ENCODE measurements at places on chromosomes 11 and 22. TPM values are rescaled to one million over a fixed set of nuclear protein-coding genes. Genes with fewer than 3 reads are reported as not detected.

DNA sequence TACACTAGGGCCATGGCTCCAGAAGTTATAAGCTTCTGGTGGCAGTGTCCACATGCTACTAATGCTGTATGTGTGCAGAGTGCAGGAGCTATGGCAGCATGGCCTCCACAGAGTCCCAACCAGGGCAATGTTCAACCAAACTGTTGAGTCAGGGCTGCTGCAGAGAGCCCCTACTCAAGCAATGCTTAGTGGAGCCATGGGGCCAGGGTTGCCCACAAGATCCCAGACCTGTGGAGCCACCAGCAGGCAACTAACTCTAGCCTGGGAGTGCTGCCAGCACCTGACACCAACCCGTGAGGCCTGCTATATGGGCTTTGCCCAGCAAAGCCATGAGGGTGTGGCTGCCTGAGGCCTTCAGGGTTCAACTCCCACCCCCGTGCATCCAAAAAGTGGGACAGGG lies 655.2 kb downstream of the TBC1D22A start:
- DNase-seq = no peak

DNA sequence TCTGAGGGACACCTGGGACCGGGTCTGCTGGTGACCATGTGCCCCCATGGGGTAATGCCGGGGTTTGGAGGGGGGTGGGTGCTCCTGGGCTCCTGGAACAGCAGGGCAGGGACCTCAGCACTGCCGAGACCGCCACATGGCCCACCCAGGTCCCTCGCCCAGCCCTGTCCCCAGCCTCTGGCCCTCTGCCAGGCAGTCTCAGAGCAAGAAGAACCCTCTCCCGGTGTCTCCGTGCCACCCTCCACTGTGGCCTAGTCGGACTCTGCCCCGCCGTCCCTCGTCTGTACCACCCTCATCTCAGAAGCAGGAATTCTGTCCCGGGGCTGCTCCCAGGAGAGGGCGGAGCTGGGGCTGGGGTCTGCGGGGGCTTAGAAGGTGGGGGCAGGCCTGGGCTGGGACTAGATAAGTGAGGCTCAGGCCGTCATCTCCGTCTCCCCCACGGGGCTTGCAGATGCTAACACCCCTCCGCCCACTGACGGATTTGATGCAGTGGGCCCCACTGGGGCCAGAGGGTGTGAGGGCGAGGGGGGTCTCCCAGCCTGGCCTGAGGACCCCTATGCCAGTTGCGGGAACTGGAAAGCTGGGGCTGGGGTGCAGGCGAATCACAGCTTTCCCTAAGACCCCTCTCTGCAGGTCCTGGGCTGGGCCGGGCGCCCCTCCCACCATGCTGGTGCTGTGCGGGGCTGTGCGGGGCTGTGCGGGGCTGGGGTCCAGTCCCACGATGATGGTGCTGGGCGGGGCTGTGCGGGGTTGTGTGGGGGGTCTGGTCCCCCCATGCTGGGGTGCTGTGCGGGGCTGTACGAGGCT lies 1.1 kb downstream of the MUC5AC start:
- no peak for DNase-seq

DNA sequence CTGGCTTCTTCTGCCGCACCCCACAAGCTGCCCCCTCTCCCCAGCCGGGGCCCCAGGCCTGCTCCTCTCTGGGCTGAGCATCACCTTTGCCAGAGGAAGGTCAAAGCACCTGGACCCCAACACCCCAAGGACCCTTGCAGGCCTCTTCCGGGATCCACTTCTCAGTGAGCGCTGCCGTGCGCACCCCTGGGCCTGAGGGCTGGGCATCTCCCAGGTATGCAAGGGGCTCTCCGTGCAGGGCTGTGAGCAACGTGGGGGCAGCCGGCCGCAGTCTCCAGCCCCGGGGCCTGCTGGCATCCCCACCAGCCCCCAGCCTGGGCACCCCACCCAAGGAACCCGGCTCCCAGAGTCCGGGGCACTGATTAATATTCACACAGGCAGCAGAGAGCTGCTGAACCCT lies 64.0 kb downstream of the BRD1 start:
- no peak for DNase-seq

- DNase-seq = peak; percentile 85
Observed at GRCh38 chr11:118610773-118611432, 3.5 kb downstream of the PHLDB1 start.

GRCh38 chr11:12981676-12982522 lies 27.2 kb upstream of the RASSF10 start:
- no peak for DNase-seq

DNA sequence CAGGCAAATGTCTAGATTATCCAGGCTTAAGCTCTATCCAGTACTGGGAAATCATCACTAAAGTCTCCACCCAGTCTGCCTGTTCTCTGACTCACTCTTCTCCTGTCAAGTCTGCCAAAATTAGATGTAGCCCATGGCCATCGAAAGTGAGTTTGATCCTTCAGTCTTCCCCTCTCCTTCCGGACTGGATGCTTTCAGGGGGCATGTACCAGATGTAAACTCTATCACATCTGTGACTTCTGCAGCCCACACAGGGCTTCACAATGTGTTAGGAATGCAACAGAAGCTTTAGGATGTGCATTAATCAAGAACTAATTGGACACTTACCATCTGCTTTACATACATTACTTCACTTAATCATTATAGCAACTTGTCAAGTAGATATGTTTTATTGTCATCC lies 12.3 kb downstream of the ME3 start:
- DNase-seq = no peak

- DNase-seq = no peak
Observed at GRCh38 chr11:24267014-24267413, 229.8 kb upstream of the LUZP2 start.

- no peak for DNase-seq
Observed at GRCh38 chr11:69253028-69253427, 40.9 kb upstream of the MYEOV start.

DNA sequence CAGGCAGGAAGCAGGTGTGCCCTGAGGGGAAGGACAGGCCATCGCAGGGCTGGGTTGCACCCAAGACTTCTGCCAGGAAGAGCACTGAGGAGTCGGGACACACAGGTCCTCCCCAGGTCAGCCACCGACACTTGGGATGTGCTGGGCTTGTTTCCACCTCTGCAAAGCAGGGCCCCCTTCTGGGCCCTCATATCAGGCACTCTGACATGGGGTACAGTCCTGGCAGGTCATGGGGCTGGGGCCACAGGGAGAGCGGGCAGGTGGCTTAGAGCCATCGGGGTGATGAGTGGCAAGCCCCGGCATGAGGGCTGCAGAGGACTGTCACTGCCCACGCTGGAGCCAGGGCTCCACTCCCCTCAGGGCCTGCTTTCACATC lies 7.9 kb upstream of the ADORA2A start:
- DNase-seq = no peak

DNA sequence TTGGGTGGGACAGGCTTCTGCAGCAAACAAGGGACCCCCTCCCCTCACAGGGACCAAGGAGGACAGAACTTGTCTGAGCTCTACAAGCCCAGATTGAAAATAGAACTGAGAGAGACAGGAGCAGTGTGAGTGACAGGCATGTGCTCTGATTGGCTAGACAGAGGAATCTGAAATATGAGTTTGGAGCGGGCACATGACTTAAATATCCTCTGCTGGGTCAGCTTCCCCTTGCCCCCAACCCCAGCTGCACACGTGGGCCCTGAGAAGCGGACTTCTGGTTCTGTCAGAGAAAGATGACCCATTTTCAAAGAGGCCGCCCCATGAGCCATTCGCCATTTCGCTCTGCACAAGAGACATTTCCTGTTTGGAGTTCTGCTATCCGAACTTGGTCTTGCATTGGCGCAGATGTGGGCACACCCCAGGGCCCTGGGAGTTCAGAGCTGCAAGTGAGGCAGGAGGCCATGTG lies 5.3 kb downstream of the TUBA8 start:
- no peak for DNase-seq

GRCh38 chr22:25666308-25666707 lies 75.7 kb upstream of the MYO18B start:
- DNase-seq = no peak

DNA sequence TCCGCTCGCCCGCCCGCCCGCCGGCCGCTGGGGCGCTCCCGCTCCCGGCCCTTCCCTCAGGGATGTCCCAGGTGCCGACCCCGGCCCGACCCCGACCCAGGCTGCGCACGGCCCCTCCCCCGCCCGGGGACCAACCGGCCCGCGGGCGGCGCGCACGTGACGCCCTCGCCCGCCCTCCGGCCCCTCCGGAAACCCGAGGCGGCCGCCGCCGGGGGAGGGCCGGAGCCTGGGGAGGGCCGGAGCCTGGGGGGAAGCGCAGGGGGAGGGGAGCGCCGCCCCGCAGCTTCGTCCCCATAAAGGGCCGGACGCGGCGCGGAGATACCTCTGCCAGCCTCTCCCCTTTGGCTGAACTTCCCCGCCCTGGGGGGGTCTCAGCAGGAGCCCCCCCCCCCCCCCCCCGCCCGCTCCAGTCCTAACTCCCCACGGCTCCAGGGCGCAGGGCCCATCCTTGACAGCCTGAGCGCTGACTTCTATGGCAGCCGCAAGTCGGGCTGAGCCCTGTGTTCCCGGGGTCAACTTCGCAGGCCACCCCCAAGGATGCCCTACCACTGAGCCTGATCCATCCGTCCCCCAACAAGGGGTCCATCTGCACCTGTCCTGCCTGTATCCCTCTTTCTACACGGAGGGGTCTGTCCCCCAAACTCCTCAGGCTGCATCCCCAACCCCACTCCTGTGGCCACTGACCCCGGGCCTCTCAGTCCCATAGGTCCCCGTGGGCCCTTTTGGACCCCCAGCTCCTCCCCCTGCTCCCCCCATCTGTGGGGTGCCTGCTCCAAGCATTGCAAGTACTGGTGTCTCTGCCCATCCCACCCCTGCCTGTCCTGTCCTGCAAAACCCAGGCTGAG lies at the start of gene MAPK12:
TSS of gene MAPK12 (minus strand) at position 69 of the 845 bp plus-strand sequence. CDS start 174 bp downstream, outside the sequence.
- DNase-seq = no peak

The SCGB1C1 gene
- not detected for total RNA-seq

The TRPC6 gene
- 1.9 TPM for total RNA-seq

The CRYBB2 gene
- total RNA-seq = not detected

The CHEK1 gene
- total RNA-seq = 1.2 TPM

The DDIAS gene
- 0.79 TPM for total RNA-seq

The WNT7B gene
- not detected for total RNA-seq

The BRSK2 gene
- total RNA-seq = not detected
